ENCODE measurements at places on chromosomes 5 and 9.

- DNase-seq, result no peak
Observed at GRCh38 chr5:59955241-59955640, 61.7 kb upstream of the PDE4D start.

DNA sequence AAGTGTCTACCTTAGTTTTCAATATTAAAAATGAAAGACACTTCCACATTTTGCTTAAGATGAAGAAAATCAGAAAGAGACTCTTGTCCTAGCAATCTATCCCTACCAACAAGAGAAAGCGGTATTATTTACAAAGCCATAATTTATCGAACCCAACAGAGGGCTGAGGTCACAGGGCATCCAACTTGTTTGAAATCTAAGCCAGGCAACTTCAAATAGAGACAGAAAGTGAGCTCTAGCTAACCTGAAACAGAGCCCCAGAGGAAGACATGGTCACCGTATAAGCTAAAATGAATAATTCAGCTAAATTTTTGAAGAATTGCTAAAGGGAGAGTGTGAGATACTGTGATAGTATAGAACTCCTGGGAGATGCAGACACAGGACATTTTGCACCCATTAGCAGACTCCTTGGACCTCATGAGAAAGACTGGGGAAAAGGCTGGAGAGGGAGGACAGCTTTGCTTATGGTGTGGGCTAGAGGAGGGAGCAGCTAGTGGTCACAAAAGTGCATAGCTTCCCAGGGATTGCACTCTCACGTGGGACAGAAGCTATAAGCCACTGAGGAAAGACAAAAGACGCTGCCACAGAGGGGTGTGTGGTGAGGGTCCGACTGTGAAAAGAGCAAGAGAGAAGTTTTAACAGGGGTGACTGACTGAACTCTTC is 624.2 kb upstream of the GRIN3A start:
- no peak for DNase-seq

- no peak for DNase-seq
Observed at GRCh38 chr5:3534997-3535396, 60.6 kb upstream of the IRX1 start.

- DNase-seq, result no peak
Observed at GRCh38 chr9:103397868-103398600, 402.9 kb downstream of the CYLC2 start.

DNA sequence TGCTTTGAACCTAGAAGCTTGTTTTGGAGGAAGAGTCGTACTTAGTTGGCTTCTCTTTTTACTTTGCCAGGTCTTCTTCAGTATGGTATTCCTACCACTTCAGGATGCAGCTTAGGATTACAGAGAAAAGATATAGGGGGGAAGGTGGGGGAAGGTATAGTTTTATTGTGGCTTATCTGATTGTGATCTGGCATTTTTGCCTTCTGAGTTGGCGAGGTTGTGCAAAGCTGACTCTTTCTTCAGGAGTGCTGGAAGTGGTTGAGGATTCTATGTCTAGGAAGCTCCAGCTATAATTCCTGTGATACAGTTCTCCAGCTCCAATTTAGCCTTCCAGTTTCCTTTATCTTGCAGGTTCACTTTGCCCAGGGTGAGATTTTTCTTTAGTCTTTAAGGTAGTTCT is 7.0 kb downstream of the CDC42SE2 start:
- DNase-seq, result no peak

DNA sequence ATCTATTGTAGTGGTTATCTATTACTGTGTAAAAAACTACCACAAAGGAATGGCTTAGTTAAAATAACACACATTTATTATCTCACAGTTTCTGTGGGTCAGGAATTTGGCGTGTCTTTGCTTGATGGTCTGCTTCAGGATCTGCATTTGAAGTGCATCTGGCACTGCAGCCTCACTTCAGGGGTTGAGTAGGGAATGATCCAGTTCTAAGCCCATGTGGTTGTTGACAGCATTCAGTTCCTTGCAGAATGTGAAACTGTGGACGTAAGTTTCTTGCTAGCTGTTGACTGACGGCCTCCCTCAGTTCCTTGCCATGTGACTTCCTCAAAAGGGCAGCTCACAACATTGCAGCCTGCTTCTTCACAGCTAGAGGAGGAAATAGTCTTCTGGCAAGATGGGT is 2.1 kb upstream of the OGN start:
- peak; percentile 1 for DNase-seq

GRCh38 chr9:113548221-113549041 is 84.9 kb downstream of the RGS3 start:
- DNase-seq, result no peak
